K562 (cell line): ENCODE measurements at places on chromosomes 5 and 9. TPM values are rescaled to one million over a fixed set of nuclear protein-coding genes. Genes with fewer than 3 reads are reported as not detected.

OLFML2A gene
- 0.09 and 0.16 TPM in 2 replicates for total RNA-seq

NR5A1 gene
- 0.20 and 0.40 TPM in 2 replicates for total RNA-seq

CXCL14 gene
- total RNA-seq: not detected in 2 replicates

CENPH gene
- total RNA-seq: 72.1 and 73.0 TPM in 2 replicates

PCDHGB2 gene
- 0.36 and 0.42 TPM in 2 replicates for total RNA-seq

PCDHGB4 gene
- total RNA-seq: not detected in 2 replicates

TMEM252 gene
- total RNA-seq: not detected in 2 replicates

BTNL3 gene
- not detected in 2 replicates for total RNA-seq

FOXD4 gene
- total RNA-seq: 0.76 and 1.0 TPM in 2 replicates

EXOC3 gene
- 41.0 and 41.9 TPM in 2 replicates for total RNA-seq

IFNK gene
- not detected in 2 replicates for total RNA-seq
